ENCODE measurements at places on chromosomes 4 and X.

DNA sequence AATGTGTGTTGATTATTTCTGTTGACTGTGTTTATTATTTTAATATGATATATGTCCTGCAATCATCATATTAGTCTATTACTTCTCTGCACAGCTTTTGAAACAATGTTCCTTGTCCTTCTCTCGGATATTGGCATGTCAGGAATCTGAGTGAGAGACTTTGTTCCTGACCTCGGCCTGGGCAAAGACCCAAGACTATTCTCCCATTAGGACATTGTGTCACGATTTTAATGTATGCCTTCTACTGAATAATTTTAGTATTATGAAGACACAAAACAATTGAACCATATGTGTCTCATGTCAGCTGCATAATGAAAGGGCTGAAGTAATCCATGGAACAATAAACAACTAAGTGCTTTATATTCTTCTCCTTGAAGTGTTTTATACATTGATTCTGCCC, 580.8 kb upstream of the TENM3 start:
- DNase-seq, result no peak

DNA sequence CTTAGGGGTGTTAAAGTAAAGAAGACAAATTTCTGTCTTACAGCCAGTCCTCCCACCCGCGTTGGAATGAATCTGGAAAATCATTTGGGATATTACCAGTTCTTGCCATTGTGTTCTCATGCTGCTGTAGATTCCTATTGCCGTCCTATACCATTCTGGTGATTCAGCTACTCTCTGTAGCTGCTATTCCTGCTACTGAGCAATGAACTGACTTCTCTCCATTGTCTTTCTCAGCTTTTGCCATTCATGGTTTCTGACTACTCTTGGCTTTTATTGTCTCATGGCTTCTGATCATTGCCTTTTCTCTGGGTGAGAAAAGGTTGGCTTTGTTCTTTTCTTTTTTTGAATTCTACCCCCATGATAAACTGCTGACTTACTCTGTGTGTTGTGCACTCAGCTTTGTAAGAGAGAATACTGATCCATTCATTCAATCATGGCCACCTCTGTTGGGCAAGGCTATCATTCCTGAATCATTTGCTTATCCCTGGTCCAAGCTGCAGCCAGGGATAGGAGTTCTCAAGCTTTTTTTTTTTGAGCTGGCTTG, 27.7 kb upstream of the METAP1 start:
- no peak for DNase-seq

GRCh38 chr4:107856901-107857300, 32.2 kb downstream of the SGMS2 start:
- DNase-seq, result no peak

DNA sequence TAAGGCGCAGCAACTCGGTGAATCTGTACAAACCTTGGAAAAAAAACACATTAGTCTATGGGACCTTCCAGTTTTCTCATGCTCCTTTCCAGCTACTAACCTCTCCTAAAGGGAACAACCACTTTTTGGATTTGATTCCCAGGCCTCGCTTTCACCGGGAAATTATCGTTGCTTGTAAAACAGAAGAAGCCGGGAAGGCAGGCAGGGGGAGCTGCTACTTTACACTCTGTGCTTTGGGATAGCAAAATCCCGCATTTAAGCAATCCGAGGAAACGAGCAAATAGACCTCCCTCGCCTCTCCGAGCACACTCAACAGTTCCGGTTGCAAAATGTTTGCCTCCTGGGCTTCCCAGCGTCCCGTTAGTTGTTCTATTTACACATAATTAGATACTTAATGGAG, 1.2 kb downstream of the CD38 start:
- no peak for DNase-seq

DNA sequence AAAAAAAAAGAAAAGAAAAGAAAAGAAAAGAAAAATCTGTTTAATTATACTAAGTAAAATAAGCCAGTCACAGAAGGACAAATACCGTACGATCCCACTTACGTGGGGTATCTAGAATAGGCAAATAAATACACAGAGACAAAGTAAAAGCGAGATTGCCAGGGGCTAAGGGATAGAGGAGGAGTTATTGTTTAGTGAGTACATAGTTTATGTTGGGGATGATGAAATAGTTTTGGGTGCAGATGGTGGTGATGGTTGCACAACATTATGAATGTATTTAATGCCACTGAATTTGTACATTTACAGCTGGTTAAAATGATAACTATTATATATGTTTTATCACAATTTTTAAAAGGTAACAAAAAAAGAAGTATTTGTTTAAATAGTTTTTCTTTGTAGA, 7.1 kb downstream of the CA5B start:
- DNase-seq, result no peak

DNA sequence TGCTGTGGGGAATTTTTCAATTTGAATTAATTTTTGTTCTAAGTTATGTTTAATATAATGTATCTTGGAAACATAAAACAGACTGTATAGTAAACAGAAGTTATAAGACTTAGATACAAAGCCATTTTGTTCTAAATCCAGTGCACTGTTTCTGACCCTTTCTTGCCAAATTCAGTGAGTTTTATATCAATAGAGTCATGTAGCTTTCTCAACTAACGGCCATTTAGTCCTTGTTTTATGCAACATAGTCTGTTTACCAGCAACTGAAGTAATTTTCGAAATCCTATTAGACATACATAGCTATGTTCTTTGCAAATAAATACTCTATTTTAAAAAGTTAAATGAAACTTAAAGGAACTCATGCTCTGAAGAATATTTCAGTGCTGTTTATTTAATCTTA, 242.8 kb downstream of the ADGRL3 start:
- DNase-seq, result no peak

DNA sequence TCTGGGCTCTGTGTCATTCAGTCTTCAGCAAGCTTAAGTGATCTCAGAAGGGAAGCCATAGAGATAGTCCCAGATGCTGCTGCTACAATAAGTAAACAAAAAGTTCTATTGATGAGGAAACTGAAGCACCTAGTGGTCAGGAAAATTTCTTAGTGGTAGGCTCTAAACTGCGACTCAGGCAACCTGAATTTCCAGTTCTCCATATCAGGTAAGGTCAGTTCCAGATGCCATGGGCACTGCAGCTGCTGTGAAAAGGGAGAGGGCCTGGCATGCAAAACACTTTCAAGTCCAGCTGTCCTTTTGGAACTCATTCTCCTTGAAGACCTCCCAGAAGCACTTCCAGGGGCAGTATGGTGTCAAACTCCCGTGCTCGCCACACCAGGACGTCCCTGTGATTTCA, 46.2 kb downstream of the REELD1 start:
- DNase-seq, result no peak

DNA sequence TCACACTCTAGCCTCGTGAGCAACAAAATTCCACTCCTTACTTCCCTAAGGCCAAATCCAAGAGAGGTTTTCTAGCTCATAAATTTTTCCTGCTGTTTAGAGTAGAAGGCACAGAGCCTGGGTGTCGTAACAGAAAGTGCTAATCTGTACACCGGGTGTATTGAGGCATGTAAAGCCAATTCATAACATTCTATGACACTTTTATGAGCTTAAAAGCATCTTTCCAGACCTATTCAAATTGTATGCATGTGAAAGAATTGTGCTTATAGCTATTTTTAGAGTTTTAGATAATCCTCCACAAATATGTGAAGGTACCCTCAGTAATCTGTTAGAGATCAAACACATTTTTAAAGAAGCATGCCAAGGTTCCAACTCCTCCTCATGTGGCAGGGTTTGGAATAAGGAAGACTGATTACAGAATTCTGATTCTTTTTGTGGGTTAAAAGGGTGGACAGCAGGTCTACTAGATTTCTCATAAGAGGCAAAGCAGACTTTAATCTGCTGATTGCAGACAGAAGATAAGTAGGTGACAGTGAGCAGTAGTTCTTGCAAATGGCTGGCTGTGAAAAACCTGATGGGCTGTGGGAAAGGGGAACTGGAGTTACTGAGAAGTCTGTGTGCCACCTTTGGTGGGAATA, 25.5 kb upstream of the LRCH2 start:
- DNase-seq, result peak; percentile 12

DNA sequence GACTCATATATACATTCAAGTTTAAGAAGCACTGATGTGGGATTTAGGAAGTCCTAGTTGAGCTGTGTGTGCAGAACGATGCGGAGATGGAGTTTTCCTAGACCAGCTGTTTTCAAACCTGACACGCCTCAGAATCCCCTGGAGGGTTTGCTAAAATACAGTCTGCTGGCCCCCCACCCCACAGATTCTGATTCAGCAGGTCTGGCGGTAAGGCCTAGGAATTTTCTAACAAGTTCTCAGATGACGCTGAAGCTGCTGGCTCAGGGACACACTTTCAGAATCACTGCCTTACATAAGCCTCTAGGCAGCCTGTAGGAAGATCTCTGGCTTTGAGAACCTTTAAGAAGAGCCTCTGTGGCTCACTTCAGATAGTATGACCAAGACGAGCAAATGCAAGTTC, 73.1 kb downstream of the PHEX start:
- DNase-seq, result no peak

DNA sequence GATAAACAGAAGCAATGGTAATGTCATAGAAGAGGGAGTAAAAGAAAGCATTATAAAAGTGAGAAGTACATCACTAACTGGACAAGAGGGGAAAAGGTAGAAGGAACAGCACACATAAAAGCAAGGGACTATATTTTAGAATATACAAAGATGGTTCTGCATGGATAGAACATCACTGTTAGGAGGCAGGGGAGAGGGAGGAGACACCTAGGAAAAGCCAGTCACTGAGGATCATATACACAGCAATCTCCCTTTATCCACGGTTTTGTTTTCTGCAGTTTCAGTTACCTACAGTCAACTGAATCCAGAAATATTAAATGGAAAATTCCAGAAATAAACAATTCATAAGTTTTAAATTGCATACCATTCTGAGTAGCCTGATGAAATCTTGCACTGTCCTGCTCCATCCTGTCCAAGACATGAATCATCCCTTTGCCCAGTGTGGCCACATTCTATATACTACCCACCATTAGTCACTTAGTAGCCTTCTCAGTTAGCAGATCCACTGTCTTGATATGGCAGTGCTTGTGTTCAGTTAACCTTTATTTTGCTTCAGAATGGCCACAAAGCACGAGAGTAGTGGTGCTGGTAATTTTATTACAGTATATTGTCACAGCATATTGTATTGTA, 74.2 kb downstream of the PPA2 start:
- peak; percentile 42 for DNase-seq

GRCh38 chrX:10892621-10893225, 218.4 kb upstream of the HCCS start:
- no peak for DNase-seq

- DNase-seq, result no peak
These were observed 30.7 kb downstream of the MAP7D3 start for GRCh38 chrX:136220540-136220939.

DNA sequence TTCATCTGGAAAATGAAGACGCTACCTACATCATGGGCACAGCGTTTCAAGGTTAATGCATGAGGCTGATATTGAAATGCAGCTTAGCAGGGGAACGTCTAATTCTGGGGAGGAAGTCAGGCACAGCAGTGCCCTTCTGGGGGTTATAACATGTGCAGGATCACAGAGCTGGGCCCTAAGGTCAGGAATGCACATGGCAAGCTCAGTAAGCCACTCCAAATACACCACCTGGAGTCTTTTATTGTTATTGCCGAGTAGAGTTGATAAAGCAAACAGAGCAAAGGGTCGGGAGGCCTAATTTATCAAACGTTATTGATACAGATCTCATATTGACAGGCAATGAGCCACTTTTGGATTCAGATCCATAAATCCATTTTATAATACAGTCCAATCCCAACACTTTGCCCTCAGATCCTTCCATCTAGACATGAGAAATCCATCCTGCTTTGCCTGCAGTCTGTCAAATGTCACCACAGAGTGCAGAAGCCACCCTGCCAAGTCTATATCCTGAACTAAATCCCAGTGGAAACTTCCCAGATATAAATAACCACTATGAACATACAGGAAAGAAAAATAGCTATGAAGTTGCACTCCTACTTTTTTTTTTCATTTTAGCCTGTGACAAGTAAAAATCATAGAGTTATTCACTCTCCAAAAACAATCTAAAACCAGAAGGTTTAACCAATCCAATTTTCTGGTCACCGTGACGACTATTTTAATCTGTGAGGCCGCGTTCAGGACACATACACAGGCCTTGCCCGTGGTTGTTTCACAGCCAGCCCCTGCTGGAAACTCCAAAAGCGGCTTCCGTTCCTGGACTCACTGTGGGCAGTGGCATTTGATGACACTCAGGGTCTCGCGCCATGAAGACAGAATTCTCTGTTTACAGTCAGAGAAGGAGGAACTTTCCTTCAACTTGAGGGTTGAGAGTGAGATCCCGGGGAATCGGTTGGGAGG, 335.4 kb downstream of the DHX15 start:
- no peak for DNase-seq

DNA sequence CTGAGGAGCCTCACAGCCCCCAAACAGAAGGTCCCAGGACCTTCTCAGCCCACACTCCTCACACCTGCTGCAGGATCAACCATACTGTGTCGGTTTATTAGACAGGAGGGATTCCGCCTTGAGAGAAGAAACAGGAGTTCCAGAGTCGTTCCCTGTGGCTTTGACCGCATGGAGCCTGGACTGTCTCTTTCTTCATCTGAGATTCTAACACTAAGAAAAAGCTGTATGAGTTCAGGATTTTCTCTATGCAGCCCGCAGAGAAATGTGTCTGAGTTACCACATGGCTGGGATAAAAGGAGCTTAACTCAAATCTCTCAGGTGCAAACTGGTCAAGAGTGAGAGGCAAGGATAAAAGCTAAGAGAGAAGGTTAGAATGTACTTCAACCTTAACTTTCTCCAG, 126.7 kb downstream of the AFAP1 start:
- no peak for DNase-seq

DNA sequence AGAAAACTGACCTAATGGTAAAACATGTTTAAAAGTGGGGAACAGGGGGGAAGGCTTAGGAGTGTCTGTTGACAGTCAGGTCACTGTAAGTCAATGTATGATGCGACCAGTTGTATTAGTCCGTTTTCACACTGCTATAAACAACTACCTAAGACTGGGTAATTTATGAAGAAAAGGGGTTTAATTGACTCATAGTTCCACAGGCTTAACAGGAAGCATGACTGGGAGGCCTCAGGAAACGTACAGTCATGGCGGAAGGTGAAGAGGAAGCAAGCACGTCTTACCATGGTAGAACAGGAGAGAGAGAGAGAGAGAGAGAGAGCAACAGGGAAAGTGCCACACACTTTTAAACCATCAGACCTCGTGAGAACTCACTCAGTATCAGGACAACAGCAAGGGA, 13.0 kb upstream of the PLAC1 start:
- no peak for DNase-seq

DNA sequence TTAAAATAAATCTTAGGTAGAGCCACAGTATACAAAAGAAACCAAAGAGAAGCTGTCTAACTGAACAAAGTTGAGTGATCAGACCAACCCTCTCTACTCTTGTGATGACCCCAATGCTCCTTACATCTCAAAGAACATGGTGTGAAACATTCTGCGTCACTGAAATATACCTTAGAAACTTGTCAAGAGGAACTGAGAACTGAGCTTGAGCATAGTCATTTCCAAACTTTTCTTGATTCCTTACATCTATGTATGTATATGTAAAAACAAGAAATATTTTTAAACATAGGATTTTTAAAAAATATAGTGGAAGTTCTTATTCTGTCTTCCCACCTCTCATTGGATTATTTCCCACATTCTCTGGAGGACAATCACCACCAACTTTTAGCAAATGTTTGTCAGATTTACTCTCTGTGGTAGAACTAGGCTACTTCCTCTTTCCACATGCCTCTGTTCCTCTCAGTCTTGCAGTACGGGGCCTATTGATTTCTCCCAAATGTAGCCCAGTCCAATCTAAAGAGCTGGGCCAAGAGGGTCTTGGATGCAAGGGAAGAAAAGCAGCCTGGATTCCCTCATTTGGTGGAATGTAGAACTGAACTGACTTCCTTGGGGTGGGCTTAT, 98.2 kb upstream of the HHIP start:
- DNase-seq, result no peak
